ENCODE measurements at places on chromosomes 1 and 21. TPM values are rescaled to one million over a fixed set of nuclear protein-coding genes. Genes with fewer than 3 reads are reported as not detected.

DNA sequence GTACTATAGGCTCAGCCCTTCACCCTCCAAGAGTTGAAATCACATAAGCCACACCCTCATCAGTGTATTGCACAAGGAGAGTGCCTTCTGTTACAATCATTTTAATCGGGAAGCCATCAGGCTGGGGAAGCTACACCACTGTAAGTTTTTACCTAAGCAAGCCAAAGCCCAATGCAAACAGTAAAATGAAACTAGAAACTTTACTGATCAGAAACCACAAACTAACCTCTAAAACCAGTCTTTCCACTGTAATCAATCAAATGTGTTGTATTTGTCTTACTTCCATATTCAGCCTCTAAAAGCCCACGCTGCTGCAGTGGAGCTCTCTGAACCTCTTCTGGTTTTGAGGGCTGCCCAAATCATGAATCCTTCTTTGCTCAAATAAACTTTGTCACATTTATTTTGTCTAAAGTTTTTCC lies 26.2 kb downstream of the CAPN8 start:
- no peaks in the 10 kb centered on the region for H3K4me1 ChIP-seq
- H3K27ac ChIP-seq: no peak overlapping the region
- H3K36me3 ChIP-seq: no peaks in the 10 kb centered on the region

- no peaks in the 10 kb centered on the region for H3K27me3 ChIP-seq
- H3K4me3 ChIP-seq: peak overlapping the region; percentile 87
- peaks cover 33% of the 10 kb centered on the region for H3K4me1 ChIP-seq
- H3K36me3 ChIP-seq: no peaks in the 10 kb centered on the region
- peak overlapping the region; percentile 84 for H3K27ac ChIP-seq
- peak; percentile 20 for DNase-seq
These were observed 4.6 kb downstream of the MPZ start for GRCh38 chr1:161304927-161305866.

The PEX19 gene
- total RNA-seq: 56.9 TPM

The UHMK1 gene
- total RNA-seq: 44.7 TPM
